Endodermal cell (in vitro differentiated cells): ENCODE measurements at places on chromosomes 11 and 22. TPM values are rescaled to one million over a fixed set of nuclear protein-coding genes. Genes with fewer than 3 reads are reported as not detected.

DNA sequence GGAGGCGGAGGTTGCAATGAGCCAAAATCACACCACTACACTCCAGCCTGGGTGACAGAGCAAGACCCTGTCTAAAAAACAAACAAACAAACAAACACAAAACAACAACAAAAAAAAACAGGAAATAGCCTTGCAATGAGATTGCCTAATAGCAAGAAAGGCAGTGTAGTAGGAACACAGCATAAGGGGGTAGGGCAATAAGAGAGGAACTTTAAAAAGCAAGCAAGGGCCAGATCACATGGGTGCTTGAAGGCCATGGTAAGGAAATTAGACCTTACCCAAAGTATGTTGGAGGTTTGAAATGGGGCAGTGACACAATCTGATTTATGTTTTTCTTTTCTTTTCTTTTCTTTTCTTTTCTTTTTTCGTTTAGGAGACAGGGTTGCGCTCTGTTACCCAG is 34.7 kb upstream of the NRIP3 start:
- H3K27me3 ChIP-seq = peaks cover 7% of the 10 kb centered on the region
- no peak for DNase-seq
- H3K27ac ChIP-seq = no peak overlapping the region
- H3K4me3 ChIP-seq = no peak overlapping the region
- no peaks in the 10 kb centered on the region for H3K4me1 ChIP-seq

DNA sequence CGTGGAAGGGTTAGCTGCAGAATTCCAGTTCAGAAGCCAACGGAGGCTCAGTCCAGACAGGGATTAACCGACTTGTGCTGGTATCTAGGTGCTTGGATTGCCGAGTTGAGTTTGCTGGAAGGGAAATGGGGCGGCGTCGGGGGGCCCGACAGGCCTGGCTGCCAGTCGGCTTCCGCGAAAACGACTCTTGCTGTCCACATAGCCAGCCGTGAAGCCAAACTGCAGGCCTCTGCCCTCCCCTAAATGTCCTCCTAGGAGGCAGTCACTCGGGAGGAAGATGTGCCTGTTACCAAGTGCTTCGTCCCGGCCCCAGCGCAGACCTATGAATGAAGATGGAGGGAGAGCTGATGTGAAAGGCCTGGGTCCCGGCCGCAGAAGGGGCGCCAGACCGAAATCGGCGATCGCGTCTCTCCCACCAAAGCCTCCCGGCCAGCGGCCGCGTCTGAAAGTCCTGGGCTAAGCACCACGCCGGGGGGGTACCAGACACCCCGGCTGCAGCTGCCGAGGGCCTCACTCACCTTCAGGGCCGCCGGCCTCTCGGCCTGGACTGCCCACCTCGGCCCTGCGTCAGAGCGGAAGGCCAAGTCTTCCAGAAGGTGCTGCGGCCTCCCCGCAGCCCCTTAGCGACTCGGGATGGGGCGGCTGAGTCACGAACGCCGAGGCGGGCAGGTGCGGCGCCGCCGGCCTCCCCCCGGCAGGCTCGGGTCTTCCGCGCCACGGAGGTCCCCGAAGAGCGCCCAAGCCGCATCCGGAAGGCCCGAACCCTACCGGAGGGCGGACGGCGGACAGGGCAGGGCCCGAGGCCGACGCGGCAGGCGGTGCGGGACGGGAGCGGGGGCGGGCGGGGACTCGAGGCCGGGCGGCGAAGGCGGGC is 7.5 kb downstream of the DPAGT1 start:
- H3K36me3 ChIP-seq = peaks cover 67% of the 10 kb centered on the region
- peak overlapping the region; percentile 42 for H3K27ac ChIP-seq
- H3K4me3 ChIP-seq = peak overlapping the region; percentile 97

- DNase-seq = no peak
- no peak overlapping the region for H3K4me3 ChIP-seq
- no peak overlapping the region for H3K27ac ChIP-seq
- H3K4me1 ChIP-seq = peaks cover 4% of the 10 kb centered on the region
- peaks cover 15% of the 10 kb centered on the region for H3K36me3 ChIP-seq
Observed at GRCh38 chr11:11965192-11965591, 43.2 kb downstream of the DKK3 start.

GRCh38 chr11:107653076-107653475 is 58.8 kb downstream of the SLN start:
- H3K4me1 ChIP-seq = no peaks in the 10 kb centered on the region
- no peaks in the 10 kb centered on the region for H3K27me3 ChIP-seq
- no peaks in the 10 kb centered on the region for H3K36me3 ChIP-seq
- DNase-seq = no peak
- H3K27ac ChIP-seq = no peak overlapping the region

- no peaks in the 10 kb centered on the region for H3K4me1 ChIP-seq
- H3K27ac ChIP-seq = peak overlapping the region; percentile 14
- no peaks in the 10 kb centered on the region for H3K27me3 ChIP-seq
- peak overlapping the region; percentile 98 for H3K4me3 ChIP-seq
Observed at GRCh38 chr11:9264316-9265210, 587 bp downstream of the DENND5A start.

GRCh38 chr11:103963648-103964047 is 72.8 kb upstream of the DDI1 start:
- no peak overlapping the region for H3K27ac ChIP-seq
- no peaks in the 10 kb centered on the region for H3K27me3 ChIP-seq
- H3K36me3 ChIP-seq = no peaks in the 10 kb centered on the region
- H3K4me3 ChIP-seq = no peak overlapping the region
- DNase-seq = no peak
- H3K4me1 ChIP-seq = no peaks in the 10 kb centered on the region

DNA sequence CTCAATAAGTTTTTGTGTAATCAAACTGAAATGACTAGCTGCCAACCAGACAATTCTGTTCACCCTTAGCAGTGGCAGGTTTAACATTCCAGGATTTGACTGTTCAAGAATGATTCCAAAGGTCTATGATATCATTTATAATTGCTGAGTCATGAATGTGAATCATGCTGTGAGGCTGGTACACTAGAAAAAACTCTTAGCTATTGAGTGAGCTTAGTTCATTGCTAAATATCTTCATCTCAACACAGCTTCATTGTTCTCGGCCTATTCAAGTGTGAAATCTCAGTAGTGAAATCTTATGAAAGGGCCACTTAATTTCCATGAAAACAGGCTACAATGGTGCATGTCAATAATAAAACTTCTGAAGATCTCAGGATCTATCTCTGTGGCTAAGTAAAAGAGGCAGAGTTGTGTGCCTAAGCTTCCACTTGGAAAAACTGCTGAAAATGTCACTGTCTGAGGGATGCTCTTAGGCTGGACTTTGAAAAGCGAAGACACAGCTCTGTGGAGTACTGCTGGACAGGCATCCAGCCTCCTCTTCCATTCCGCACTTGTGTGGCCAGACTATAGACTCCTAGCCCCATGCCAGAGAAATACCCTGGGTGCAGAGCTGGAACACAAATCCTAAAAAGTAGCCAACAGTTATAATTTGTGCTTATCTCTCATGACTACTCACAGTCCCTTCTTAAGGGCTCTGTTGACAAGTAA is 12.8 kb downstream of the AQP11 start:
- no peaks in the 10 kb centered on the region for H3K4me1 ChIP-seq
- no peak overlapping the region for H3K4me3 ChIP-seq
- no peaks in the 10 kb centered on the region for H3K27me3 ChIP-seq
- H3K27ac ChIP-seq = peak overlapping the region; percentile 68

- H3K27ac ChIP-seq = no peak overlapping the region
- no peak overlapping the region for H3K4me3 ChIP-seq
- no peaks in the 10 kb centered on the region for H3K36me3 ChIP-seq
- no peaks in the 10 kb centered on the region for H3K4me1 ChIP-seq
- H3K27me3 ChIP-seq = peaks cover 42% of the 10 kb centered on the region
Observed at GRCh38 chr11:72643547-72643946, 30.7 kb downstream of the PDE2A start.

DNA sequence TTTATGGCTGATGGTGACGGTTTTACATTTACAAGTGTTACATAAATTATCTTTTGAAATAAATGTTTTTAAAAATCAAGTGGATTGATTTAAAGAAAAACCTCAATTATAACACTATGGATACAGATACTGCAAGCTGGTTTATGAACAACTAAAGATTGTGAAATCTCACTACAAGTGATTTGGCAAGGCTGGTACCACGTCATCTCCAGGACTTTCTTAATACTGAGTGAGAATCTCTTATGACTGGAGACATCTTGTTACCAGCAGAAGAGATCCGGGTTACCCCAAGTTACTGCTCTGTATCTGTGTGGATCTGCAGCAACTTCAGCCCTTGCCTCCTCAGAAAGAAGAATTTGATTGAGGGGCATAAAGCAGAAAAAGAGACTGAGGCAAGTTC is 452.9 kb downstream of the MN1 start:
- no peaks in the 10 kb centered on the region for H3K4me1 ChIP-seq
- no peak overlapping the region for H3K4me3 ChIP-seq
- no peak overlapping the region for H3K27ac ChIP-seq
- no peaks in the 10 kb centered on the region for H3K36me3 ChIP-seq

DNA sequence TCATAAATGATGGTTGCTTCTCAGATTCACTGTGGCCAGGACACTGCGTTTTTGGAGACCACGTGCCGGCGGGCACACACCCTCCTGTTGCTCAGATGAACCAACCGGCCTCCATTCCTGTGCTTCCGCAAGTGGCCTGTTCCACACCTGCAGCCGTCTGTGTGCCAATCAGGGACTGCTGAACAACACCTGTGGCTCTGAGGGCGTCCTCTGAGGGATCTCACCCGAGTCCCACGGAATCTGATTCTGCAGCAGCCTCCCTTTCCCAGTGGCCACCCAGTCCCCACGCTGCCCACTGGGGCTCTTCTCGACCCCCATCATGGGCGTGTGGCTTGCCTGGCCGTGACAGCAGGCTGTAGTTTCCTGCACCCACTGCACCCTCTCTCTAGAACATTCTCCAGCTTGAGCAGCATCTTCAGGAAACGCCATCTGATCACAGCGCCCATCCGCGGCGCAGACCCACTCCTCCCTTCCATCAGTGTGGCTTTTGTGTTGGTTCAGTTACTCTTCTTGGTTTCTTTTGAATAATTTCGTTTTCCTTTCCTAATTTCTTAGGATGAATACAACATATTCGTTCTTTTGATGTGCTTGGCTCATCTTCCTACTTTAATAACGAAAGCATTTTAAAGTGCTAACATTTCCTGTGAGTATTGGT is 100.3 kb upstream of the SLC22A12 start:
- peaks cover 44% of the 10 kb centered on the region for H3K27me3 ChIP-seq
- H3K4me1 ChIP-seq = no peaks in the 10 kb centered on the region
- H3K4me3 ChIP-seq = no peak overlapping the region

GRCh38 chr11:90601261-90601660 is 378.4 kb upstream of the CHORDC1 start:
- H3K27ac ChIP-seq = no peak overlapping the region
- H3K36me3 ChIP-seq = no peaks in the 10 kb centered on the region
- DNase-seq = no peak
- no peak overlapping the region for H3K4me3 ChIP-seq

DNA sequence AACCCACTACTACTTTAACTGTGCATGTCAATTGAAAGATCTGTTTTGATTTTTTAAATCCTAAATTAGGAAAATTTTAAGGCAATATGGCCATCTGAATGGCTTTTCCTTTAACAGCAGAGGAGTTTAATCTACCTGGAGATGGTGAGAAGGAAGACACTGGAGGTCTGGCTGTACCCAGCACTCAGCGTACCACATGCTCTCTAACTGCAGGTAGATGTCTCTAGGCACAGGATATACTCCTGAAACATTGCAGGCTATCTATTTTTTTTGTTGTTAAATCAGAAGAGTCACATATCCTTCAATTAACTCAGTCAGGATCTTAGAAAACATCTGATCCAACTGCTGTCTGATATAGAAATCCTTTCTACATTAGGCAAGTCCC is 17.3 kb upstream of the CASTOR1 start:
- H3K27me3 ChIP-seq = no peaks in the 10 kb centered on the region
- H3K36me3 ChIP-seq = no peaks in the 10 kb centered on the region
- H3K4me1 ChIP-seq = no peaks in the 10 kb centered on the region
- no peak for DNase-seq
- H3K4me3 ChIP-seq = no peak overlapping the region

DNA sequence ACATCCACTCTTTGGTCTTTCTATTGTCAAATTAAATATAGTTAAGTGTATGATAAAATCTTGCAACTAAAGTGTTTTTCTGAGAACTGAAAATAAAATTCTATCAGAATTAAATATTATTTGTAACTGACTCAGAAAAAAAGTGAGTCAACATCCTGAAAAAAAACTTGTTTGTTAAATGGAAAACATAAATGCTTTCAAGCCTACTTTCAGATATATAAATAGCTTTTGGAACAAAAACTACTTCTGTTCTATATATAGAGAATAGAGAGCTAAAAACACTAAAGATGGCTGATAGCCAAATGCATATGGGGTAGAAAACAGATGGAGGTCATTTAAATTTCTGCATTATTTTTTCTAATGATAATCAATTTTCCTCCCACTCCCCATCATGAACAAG is 61.8 kb downstream of the PIK3C2A start:
- no peak overlapping the region for H3K27ac ChIP-seq
- H3K27me3 ChIP-seq = no peaks in the 10 kb centered on the region
- no peak overlapping the region for H3K4me3 ChIP-seq
- peaks cover 63% of the 10 kb centered on the region for H3K36me3 ChIP-seq
- H3K4me1 ChIP-seq = peaks cover 5% of the 10 kb centered on the region

GRCh38 chr11:77619576-77620198 is 17.9 kb downstream of the CLNS1A start:
- H3K4me3 ChIP-seq = no peak overlapping the region
- peaks cover 70% of the 10 kb centered on the region for H3K36me3 ChIP-seq
- H3K27ac ChIP-seq = no peak overlapping the region
- peak; percentile 45 for DNase-seq
- H3K27me3 ChIP-seq = no peaks in the 10 kb centered on the region
- H3K4me1 ChIP-seq = no peaks in the 10 kb centered on the region

DNA sequence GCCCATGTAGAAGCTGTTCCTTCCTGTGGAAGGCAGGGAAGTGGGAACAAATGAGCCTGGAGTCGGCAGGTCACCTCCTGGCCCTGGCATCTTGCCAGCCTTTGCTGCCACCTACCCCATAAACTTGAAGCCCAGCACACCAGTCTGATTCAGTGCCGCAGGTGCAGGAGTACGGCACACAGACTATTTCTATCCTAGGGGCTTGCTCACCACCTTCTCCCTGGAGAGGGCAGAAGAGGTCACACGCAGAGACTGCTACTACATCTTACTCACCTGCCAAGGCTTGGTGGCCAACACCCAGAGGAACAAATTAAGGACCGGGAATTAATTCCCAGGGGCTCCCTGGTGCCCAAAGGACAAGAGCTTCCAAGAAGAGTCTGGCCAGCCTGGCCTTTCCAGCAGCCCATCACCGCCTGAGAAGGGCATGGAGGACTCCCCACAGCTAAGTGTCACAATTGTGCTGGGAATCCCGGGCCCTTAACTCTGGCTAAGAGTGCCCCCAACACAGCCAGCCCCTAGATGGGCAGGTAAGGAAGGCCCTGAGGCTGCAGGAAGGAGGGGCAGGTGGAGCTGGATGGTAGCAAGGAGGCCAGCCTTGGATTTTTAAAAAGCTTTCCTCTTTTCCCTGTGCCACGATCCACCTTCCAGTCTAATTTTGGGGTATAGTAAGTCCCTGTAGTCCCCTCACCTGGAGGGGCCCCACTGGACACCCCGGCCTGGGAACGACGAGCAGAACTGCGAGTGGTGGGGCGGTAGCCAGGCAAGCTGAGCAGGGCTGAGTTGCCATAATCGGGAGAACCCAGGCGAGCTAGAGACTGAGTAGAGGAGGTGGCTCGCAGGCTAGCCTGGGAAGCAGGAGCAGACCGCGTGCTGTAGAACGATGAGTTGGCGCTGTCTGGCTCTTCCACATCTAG is 6.9 kb downstream of the IL18BP start:
- H3K4me3 ChIP-seq = no peak overlapping the region
- no peaks in the 10 kb centered on the region for H3K4me1 ChIP-seq
- no peak overlapping the region for H3K27ac ChIP-seq
- DNase-seq = no peak
- no peaks in the 10 kb centered on the region for H3K27me3 ChIP-seq

CCT8L2 gene
- not detected in 2 replicates for total RNA-seq

SYTL2 gene
- 3.4 and 4.1 TPM in 2 replicates for total RNA-seq

C11orf91 gene
- total RNA-seq = not detected in 2 replicates

PSMA1 gene
- total RNA-seq = 171 and 186 TPM in 2 replicates

KDM2A gene
- 64.9 and 75.4 TPM in 2 replicates for total RNA-seq

MYOD1 gene
- total RNA-seq = 0.52 TPM in 1 of 3 replicates, not detected in the others

B3GAT3 gene
- total RNA-seq = 46.3 to 59.2 TPM (median 53.9 TPM) in 3 replicates

OR52E2 gene
- not detected in 3 replicates for total RNA-seq

PLEKHB1 gene
- total RNA-seq = 67.8 to 81.0 TPM (median 79.1 TPM) in 3 replicates

SDF2L1 gene
- 23.8 to 30.3 TPM (median 27.4 TPM) in 3 replicates for total RNA-seq
